Esophagus mucosa (tissue), 1 donor: ENCODE measurements at places on chromosomes 6 and 20.

DNA sequence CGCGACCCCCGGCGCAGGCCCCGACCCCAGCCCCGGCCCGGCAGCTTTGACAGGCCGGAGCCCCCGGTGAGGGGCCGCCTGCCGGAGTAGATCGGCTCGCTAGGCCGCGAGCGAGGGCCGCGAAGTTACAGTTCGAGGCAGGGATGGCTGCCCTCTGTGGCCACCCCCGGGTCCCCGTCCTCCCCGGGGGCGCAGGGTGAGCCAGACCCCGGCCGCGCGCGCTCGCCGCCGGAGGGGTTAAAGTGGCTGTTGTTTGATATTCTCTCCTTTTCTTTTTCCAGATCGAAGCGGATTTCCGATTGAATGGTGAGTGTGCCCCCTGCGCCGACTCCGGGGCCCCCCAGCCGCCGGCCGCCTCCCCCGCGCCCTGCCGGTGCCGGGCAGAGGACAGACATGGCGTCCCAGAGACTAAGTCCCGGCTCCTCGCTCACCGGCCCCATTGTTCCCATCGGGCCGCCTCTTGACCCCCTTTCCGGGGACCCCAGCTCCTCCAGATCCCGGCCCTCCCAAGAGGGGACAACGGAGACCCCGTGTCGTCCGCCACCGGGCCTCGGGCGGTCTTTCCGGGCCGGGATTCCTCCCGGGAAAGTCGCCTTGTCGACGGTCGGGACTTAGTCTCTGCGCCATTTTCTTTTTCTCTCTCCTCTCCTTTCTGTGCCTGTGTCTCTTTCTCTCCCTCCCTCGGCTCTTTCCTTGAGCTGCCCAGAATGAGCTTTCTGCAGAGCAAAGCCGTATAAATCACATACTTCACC, 704 bp downstream of the TOP1 start:
- peak; percentile 14 for ATAC-seq

DNA sequence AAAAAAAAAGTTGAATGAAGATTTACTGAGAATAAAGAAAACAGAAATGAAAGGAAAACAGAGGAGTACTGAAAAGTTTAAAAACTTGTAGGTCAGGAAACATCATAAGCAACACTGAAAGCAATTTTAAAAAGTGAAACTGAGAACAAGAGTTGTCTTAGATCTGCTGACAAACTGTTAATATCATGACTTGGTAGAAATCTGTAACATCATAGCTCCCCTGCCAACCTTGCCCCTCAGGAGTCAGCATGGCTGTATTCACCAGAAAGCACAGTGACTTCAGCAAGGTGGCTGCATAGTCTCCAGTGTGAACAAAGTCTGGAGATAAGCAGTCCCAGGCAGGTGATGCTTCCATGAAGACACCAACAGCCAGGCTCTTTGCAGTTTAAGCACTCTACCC, 5.3 kb downstream of the NAA20 start:
- ATAC-seq, result no peak

- peak; percentile 7 for ATAC-seq
These were observed 5.1 kb downstream of the GABBR1 start for GRCh38 chr6:29627755-29628418.

DNA sequence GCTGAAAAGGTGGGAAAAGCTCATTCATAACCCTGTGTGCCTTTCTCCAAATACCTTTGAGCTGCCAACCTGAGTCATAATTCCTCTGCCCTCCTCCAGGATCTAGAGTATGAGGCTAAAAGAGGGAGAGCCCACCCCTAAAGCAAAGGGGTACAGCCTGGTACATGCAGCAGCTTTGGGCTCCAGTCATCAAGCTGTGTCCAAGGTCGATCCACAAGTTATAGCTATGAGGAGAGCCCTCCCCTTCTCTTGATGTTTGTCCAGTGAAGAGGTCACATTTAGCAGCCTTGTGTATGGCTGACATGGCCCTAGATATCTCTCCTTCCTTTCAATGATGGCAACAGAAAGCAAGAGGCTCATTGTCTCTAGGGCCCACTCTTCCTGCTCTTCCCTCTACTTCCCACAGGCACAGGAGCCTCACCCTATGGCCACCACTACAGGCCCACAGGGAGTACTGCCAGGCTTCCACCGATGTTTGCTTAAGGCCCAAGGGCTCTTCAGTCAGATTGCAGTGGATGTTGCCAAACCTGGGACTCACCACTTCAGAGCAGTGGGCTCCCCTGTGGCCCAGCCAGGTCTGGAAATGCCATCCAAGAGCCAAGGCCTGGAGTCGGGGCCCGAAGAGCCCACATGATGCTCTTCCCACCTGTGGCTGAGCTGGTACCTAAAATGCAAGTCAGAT, 176.8 kb downstream of the CD83 start:
- ATAC-seq, result no peak

DNA sequence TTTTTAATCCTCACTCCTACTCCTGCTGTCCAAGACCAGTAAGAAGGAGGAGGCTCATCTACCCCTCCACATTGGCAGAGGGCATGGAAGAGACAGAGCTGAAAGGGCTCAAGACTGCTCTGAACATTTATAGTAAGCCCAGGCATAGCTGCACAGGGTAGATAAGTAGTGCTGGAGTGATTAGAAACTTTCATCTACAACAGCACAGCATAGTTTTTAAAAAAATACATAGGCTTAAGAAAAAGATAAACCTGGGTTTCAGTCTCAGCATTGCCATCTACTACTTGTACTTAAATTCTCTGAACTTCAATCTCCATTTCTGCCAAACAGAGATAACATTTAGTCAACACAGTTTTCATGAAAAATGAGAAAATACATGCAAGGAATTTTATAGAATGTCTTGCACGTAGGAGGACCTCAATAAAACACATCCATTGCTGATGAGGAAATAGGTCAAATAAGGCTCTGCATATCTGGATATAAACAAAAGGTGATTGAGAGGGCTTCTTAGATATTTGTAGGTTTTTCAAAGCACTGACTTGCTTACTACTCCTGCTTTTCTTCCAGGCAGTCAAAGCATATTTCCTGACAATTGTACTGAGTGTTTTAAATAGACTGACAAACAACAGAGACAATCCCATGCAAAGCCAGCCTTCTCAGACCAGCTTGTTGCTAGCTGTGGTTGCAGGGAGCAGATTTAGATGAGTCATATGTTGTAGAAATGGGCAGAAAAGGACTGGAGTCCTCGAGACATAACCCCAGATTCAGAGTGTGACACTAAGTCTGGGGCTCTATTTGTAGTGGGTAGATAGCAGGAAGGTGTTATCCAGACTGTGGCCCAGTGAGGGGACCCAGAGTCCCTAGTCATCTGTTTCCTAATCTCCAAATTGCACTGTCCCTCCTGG, 107.4 kb upstream of the TAB2 start:
- ATAC-seq, result no peak

DNA sequence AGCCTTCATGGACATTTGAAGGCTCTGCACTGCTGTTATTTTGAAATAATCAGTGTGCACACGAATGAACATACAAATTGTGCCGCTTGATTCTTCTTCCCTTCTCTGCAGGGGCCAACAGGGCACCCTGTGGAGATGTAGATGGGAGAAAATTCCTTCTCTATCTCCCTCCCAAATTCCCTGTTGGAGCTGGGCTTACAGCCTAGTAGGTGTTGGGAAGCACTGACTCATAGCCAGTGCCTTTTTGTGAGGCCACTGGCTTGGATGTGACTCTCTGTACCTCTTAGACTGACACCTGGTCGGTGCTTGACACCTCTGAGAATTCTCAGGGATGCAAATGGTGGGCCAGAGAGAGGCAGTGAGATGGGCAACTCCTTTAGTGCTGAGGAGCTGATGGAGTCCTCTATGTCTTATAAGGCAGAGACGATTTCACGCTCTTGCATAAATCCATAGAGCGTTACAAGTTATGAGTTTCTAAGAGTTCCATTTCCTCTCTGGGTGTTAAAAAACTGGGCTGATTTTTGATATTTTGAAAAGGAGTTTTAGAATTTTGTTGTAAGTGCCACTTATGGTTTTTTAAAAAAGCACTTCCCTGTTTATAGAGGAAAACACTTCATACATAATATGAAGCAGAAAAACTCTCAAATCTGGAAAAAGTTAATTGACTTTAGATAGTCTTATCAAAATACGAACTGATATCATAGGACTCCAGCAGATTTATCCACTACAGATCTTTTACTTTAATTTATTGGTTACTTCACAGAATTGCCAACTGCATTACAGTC, 89.8 kb upstream of the MAP3K7 start:
- ATAC-seq, result no peak

- no peak for ATAC-seq
These were observed 3.1 kb upstream of the ULBP2 start for GRCh38 chr6:149938571-149939355.

DNA sequence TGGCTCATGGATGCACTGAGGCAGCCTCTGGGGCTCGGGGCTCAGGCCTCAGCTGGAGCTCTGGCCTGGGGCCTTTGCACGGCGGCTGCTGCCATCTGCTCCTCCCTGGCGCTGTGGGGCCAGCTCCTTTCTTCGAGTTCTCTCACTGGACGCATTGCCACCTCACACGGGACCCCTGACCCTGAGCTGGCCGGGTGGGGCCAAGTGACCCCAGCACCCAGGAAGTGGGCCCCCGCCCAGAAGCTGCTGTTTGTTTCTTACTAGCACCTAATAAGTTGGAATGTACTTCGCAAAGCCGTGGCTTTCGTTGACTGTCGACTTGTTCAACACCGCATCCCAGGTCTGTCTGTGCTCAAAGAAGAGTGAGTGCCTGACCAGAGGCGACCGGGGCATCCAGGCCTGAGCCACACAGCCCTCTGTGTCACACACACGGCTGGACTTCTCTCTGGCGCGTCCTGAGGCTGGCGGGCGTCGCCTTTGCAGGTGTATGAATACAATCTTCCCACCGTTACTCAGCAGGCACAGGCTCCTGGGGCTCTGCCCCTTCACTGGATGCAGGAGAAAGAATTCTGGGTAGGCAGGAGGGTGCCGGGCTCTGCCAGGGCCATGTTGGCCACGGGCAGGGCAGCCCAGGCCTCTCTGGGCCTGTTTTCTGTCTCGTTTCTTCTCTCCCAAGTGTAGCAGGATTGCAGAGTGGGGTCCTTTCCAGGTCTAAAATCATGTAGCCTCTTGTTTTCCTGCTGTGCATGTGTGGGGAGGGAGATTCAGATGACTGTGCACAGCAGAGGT, 112.9 kb downstream of the DLL1 start:
- ATAC-seq, result no peak

DNA sequence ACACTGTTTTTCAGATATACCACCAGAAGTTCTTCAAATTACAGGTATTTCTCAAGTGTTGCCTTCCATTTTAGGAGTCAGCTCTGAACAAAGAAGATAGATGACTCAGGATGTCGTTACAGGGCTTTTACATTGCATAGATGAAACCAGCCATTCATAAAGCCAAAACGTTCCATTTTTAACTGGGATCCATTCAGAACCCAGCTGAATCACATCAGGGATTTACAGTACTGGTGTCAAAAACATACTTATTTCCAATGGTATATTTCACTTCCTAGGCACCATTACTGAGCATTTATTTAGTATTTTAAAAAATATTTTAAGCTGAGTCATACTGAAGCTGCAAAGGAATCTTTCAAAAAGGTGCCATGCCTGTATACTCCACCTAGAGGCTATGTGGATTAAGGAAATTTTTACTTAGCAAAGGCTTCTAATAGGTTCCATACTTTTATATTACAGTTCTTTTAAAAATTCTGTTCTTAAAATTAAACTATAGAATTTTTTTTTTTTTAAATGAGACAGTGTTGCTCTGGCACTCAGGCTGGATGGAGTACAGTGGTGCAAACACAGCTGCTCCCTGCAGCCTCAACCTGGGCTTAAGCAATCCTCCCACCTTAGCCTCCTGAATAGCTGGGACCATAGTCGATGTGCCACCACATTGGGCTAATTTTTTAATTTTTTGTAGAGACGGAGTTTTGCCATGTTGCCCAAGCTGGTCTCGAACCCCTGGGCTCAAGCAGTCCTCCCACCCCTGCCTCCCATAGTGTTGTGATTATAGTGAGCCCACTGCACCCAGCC, 2.6 kb downstream of the ASF1A start:
- ATAC-seq, result no peak

DNA sequence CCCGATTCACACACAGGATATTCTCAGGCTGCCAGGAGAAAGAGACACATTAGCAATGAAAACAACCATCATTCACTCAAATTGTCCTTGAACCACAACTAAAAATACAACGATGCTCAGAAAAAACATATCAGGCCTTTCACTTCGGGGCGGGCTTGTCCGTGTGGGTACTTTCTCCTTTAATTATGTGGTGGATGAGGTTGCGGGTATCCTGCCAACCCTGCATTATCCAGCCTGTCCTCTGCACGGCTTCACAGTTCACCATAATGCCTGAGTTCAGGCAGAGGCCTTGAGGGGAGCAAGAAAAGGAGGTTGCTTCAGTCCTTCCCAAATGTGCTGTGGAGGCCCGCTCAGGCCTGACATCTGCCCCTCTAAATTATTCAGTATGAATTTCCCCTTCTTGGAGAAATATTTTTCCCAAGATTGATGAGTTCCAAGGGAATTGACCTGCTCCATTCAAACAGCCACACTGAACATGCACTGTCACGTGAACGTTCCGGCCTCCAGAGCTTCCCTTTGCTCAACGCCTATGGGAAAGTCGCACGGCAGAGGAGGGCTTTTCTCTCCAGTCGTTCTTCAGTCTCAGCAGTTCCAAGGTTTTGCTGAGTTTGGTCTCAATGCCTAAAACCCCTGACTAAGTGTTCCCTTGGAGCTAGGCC, 70.3 kb downstream of the MYLK4 start:
- no peak for ATAC-seq

- no peak for ATAC-seq
These were observed 277.5 kb downstream of the MEI4 start for GRCh38 chr6:77930382-77930781.

DNA sequence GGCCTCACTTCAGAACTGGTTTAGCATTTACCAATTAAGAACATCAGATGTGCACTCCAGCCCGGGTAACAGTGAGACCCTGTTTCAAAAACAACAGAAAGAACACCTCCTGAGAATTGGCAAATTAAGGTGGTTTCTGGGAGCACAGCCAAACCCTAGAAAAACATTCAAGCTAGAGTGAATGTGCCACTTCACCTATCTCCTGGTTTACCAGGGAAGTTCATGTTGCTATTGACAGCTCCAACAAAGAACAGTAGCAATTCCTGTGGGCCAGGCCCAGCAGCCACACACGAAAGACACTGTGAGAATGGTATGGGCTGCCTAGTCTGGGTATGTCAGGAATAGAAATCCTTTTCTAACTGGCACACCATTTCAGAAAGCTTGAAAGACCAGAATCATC, 4.9 kb downstream of the POLR1C start:
- ATAC-seq, result no peak

DNA sequence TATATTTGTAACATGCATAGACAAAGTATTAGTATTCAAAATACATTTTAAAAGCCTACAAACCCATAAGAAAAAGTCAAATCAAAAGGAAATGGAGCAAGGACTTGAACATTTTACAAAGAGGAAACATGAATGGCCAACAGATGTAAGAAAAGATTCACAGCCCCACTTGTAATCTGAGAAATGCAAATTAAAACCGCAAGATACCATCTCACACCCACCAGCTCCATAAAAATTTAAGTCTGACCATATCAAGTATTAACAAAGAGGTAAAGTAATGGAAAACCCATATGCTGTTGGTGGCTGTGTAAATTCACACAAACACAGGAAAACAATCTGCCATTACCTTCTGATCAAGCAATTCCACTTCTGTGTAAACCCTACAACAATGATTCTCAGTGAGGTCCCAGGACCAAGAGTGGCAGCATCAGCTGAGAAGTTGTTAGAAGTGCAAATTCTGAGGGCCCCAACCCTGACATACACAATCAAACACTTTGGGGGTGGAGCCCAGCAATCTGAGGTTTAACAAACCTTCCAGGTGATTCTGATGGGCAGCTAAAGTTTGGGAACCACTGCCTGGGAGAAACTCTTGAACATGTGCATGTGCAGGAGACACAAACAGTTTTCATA, 30.9 kb downstream of the BCL2L1 start:
- ATAC-seq, result no peak
